ENCODE measurements at places on chromosomes 5 and 9. TPM values are rescaled to one million over a fixed set of nuclear protein-coding genes. Genes with fewer than 3 reads are reported as not detected.

The NR4A3 gene
- 2.3 TPM for total RNA-seq

GRCh38 chr9:87863882-87864465 lies 18.7 kb upstream of the SPATA31E1 start:
- H3K4me1 ChIP-seq: no peaks in the 10 kb centered on the region
- no peak overlapping the region for H3K4me3 ChIP-seq
- no peak overlapping the region for H3K27ac ChIP-seq
- H3K36me3 ChIP-seq: no peaks in the 10 kb centered on the region
- no peak for DNase-seq
- no peaks in the 10 kb centered on the region for H3K27me3 ChIP-seq

The AHRR gene
- total RNA-seq: 8.8 TPM

DNA sequence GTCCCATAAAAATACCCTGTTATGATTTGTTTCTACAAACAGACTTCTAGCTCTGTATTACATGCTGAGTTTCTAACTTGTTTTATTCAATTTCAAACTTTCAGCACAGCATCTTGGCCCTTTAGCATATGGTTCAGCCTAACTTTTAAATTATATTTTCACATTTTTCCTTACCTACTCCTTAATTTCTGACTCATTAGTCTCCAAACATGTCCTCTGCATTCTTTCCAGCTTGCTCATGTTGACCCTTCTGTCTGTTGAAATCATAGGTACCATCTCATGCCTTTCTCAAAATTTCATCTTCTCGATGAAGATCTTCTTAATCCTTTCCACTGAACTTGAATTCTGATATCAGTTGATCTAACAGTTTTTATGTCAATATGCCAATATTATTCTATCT lies 200.9 kb upstream of the RIOK2 start:
- H3K4me3 ChIP-seq: no peak overlapping the region
- no peak overlapping the region for H3K27ac ChIP-seq
- H3K36me3 ChIP-seq: no peaks in the 10 kb centered on the region
- DNase-seq: no peak

DNA sequence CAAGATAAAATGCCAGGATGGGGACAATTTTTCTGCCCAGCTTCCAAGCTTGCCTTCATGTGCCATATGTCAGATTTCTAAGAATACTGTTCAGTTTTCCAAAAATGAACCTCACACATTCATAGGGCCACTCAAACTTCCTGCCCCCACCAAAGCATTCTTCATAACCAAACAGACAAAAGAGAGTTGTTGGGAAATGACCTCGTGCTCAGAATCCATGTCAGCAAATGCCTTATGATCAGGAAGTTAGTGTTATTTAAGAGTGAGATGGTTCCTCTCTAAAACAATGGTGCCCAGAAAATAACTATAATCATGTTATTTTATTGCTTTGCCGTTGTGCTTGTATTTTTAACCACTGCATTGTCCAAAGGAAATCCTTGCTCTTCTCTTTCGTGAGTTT lies 208.2 kb downstream of the ZNF608 start:
- H3K4me3 ChIP-seq: no peak overlapping the region
- no peaks in the 10 kb centered on the region for H3K4me1 ChIP-seq
- no peak overlapping the region for H3K27ac ChIP-seq
- peak; percentile 44 for DNase-seq

- H3K36me3 ChIP-seq: no peaks in the 10 kb centered on the region
- H3K4me3 ChIP-seq: no peak overlapping the region
- no peaks in the 10 kb centered on the region for H3K4me1 ChIP-seq
- no peak overlapping the region for H3K27ac ChIP-seq
- DNase-seq: no peak
- no peaks in the 10 kb centered on the region for H3K27me3 ChIP-seq
These were observed 719.4 kb downstream of the SEMA5A start for GRCh38 chr5:8826508-8826907.

The SHROOM1 gene
- 7.0 TPM for total RNA-seq

DNA sequence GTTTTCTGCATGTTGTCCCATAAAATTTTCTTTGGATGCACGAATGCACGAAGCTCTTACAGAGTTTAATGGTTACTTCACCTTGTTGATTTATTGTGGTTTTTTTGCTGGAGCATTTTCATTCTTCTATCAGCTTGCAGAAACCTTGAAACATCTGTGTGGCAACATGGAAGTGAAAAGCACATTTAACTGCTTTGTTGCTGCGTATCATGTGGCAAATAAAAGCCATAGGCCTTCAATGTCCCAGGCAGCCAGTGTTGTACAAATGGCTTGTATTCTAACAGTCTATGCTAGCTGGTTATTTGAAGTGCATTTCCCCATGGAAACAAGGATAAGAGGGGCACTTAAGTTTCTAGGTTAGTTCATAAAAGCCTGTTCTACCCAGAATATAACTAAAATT lies 42.5 kb upstream of the RASGRF2 start:
- H3K4me3 ChIP-seq: no peak overlapping the region
- H3K27ac ChIP-seq: no peak overlapping the region
- DNase-seq: peak; percentile 52
- no peaks in the 10 kb centered on the region for H3K4me1 ChIP-seq
- no peaks in the 10 kb centered on the region for H3K27me3 ChIP-seq
- no peaks in the 10 kb centered on the region for H3K36me3 ChIP-seq

DNA sequence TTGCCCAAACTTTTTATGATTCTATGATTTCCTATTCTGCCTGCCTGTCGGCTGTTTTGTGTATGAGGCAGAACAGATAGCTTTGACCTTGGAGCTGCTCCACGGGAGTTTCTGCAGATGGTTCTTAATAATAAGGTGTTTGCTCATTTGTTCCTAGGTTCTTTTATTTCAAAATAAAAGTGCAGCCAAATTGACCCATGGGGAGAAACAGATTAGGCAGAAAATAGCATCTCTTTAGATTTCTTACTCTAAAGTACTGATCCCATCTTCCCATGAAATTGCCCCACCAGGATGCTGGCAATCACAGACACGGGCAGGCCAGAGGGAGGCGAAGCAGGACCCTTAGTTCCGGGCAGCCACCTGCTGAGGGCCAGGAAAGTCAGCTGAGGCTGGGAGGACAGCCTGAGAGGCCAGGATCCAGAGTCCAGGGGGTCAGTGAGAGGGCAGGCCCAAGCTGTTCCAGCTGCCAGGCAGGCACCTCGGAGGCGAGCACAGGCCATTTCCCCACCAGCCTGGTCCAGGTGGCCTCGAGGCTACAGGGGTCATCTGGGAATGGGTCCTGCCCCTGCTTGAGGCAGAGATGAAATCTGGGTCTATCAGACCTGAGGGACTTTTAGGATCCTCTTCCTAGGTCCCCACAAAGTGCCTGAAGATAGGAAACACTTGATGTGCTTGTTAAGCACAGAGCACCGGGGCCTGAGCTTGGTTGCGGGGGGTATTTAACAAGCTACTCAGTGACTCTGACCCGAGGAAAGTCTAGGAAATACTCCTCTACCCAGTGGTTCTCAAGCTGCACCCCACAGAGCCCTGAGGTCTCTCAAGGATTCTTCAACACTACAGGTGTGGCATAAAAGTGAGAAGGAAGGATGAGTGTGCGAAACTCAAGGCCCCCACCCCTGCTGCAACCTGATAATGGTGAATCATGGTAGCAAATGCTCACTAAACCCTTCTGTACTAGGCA lies 145.4 kb downstream of the CMYA5 start:
- H3K4me1 ChIP-seq: peaks cover 2% of the 10 kb centered on the region
- H3K36me3 ChIP-seq: no peaks in the 10 kb centered on the region
- H3K27me3 ChIP-seq: no peaks in the 10 kb centered on the region
- H3K27ac ChIP-seq: no peak overlapping the region
- DNase-seq: no peak
- H3K4me3 ChIP-seq: no peak overlapping the region

- no peak overlapping the region for H3K27ac ChIP-seq
- H3K4me1 ChIP-seq: no peaks in the 10 kb centered on the region
- no peaks in the 10 kb centered on the region for H3K27me3 ChIP-seq
- no peaks in the 10 kb centered on the region for H3K36me3 ChIP-seq
- no peak for DNase-seq
These were observed 118.1 kb downstream of the NUDT12 start for GRCh38 chr5:103444333-103445038.

The PURA gene
- 18.6 TPM for total RNA-seq

DNA sequence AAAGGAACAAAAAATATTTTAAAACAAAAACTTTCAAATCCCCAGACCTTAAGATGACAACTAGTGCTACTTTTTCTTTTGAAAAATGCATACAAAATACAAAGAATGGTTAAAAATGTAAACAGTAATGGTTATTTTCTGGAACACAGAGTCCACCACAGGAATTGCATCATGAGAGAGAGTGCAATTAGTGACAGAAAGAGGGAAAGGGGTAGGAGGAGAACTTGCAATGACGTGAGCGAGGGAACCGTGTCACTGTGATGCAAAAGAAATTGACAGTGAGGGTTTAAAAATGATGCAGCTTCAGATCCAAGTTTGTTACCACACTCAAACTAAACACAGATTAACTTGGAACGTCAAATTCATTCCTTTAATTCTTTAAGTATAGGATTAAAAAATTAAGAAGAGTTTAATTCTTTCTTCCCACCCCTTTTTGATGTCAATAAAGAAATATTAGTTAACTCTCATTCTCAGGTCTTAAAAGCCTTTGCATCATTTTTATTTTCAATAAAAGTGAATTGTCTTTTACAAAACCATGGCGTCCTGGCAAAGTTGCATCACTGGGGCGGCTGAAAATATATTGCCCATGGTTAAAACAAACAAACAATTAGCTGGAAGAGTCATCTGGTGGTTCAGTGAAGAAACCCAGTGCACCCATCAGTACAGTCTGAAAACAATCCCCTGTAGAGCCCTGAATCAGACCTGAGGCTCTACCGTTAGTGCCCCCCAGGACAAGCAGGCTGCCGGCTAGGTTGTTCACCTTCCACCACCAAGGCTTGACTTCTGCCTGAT lies 39.5 kb downstream of the MACROH2A1 start:
- no peak for DNase-seq
- peaks cover 16% of the 10 kb centered on the region for H3K36me3 ChIP-seq
- H3K4me1 ChIP-seq: peaks cover 19% of the 10 kb centered on the region
- H3K27me3 ChIP-seq: no peaks in the 10 kb centered on the region
- no peak overlapping the region for H3K27ac ChIP-seq

The SLC28A3 gene
- 0.98 TPM for total RNA-seq

- H3K27me3 ChIP-seq: no peaks in the 10 kb centered on the region
- H3K4me1 ChIP-seq: peaks cover 3% of the 10 kb centered on the region
- H3K4me3 ChIP-seq: no peak overlapping the region
- H3K36me3 ChIP-seq: no peaks in the 10 kb centered on the region
These were observed 13.6 kb upstream of the MTMR12 start for GRCh38 chr5:32326216-32326772.

The SLC25A48 gene
- total RNA-seq: not detected

The NEUROG1 gene
- total RNA-seq: not detected

GRCh38 chr9:112002847-112003457 lies 106.3 kb downstream of the UGCG start:
- H3K27me3 ChIP-seq: no peaks in the 10 kb centered on the region
- H3K27ac ChIP-seq: no peak overlapping the region
- H3K36me3 ChIP-seq: no peaks in the 10 kb centered on the region
- no peak overlapping the region for H3K4me3 ChIP-seq
- no peaks in the 10 kb centered on the region for H3K4me1 ChIP-seq
- no peak for DNase-seq

DNA sequence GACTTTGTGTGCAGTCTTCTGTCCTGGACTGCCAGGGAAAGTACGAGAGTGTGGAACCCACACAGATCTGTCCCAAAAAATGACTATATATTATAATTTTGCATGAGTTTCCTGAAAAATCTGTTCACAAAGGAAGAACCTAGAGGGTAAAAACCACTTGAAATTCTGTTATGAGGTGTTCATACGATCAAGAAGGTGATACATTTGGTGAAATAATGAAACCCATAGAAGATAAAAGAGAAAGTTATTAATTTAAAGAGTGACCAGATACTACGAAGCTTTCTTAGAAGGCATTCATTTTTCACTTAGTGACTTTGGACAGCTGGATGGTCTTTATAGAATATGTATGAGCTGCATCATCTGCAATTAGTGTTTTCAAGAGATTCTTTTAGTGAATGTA lies 32.9 kb downstream of the SLC12A2 start:
- DNase-seq: no peak
- no peak overlapping the region for H3K4me3 ChIP-seq
- peaks cover 25% of the 10 kb centered on the region for H3K36me3 ChIP-seq
- no peaks in the 10 kb centered on the region for H3K4me1 ChIP-seq
- H3K27ac ChIP-seq: no peak overlapping the region

DNA sequence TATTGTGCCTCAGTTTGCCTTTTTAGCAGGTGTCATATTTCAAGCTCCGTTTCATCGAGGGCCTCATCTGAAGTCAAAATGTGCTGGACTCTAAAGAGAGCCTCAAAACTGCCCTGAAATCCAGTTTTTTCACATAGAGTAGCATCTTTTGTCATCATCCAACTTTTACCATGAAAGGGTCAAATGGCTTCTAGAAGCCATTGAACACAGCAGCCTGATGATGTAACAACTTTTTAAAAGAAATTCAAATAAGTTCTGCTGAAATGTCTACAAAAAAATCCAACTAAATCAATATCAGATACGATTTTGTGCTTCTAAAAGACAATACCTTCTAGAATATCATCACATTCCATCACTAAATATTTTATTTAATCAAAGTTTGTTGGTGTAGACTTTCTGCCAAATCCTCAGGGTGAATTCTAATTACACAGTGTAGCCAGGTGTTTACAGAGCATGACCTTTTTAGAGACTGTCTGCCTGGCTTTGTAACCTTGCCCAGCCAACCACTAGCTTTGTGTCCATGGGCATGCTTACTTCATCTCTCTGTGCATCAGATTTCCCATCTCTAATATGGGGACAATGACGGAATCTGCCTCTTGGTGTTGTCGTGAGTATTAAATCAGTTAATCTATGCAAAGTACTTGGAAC lies 505.0 kb downstream of the EBF1 start:
- no peak for DNase-seq
- no peak overlapping the region for H3K27ac ChIP-seq
- H3K36me3 ChIP-seq: no peaks in the 10 kb centered on the region

- DNase-seq: peak; percentile 39
- no peaks in the 10 kb centered on the region for H3K36me3 ChIP-seq
- H3K4me1 ChIP-seq: peaks cover 16% of the 10 kb centered on the region
- no peak overlapping the region for H3K4me3 ChIP-seq
- H3K27ac ChIP-seq: no peak overlapping the region
- H3K27me3 ChIP-seq: no peaks in the 10 kb centered on the region
These were observed 252.3 kb upstream of the SLC24A2 start for GRCh38 chr9:20040991-20041696.

The PCDHB8 gene
- 3.5 TPM for total RNA-seq

DNA sequence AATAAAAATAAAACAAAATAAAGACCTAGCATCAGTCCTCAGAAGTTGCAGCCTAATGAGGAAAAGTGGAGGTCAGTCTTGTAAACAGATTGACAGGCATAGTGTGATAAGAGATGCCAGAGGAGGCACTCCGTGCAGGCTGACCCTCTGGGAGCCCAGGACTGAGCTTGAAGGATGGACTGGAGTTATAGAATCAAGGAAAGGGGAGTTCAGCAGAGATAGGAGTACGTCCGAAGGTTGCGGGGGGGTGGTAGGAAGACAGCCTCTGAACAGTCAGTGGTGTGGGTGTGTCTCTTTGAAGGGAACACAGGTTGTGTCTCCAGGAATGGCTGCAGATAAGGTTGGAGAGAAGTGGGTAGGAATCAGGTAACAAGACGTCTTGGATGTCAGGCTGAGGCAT lies 126.1 kb upstream of the CPEB4 start:
- H3K27me3 ChIP-seq: no peaks in the 10 kb centered on the region
- H3K27ac ChIP-seq: no peak overlapping the region
- no peaks in the 10 kb centered on the region for H3K36me3 ChIP-seq
- H3K4me1 ChIP-seq: peaks cover 9% of the 10 kb centered on the region
- no peak overlapping the region for H3K4me3 ChIP-seq

The TMED7 gene
- total RNA-seq: 141 TPM

GRCh38 chr5:35158622-35159369 lies 71.5 kb downstream of the PRLR start:
- H3K27me3 ChIP-seq: no peaks in the 10 kb centered on the region
- H3K4me1 ChIP-seq: peaks cover 10% of the 10 kb centered on the region
- no peaks in the 10 kb centered on the region for H3K36me3 ChIP-seq
- no peak for DNase-seq

GRCh38 chr5:143707806-143708205 lies 104.2 kb upstream of the HMHB1 start:
- H3K4me1 ChIP-seq: peaks cover 4% of the 10 kb centered on the region
- H3K36me3 ChIP-seq: no peaks in the 10 kb centered on the region

The FAM163B gene
- total RNA-seq: 0.51 TPM

Data from lung (tissue), 17 donors.